NCI-H524 treated with DMSO at 0.1 percent for 48 hours (cell line): ENCODE measurements at places on chromosomes 11 and 22.

DNA sequence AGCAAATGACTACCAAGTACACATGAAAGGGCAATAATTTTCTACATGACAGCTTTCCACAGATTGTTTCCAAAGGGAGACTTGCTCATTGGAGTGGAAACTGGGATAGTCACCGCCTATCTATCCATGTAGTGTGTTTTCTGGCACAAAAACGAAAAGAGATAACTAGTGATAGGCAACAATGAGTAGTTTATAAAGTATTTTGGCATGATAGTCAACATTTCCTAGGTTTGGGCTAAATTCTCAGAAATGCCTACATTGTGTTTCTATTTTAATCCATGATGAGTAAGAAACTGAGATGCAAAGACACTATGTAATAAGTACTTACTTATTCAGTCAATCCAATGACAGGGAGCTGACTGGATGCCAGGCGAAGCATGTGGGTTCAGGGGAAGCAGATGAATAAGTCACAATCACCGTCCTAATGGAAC, 1129.1 kb downstream of the DLG2 start:
- no peak for DNase-seq

- no peak for DNase-seq
Measured at GRCh38 chr11:16604794-16605388, 133.6 kb upstream of the C11orf58 start.

DNA sequence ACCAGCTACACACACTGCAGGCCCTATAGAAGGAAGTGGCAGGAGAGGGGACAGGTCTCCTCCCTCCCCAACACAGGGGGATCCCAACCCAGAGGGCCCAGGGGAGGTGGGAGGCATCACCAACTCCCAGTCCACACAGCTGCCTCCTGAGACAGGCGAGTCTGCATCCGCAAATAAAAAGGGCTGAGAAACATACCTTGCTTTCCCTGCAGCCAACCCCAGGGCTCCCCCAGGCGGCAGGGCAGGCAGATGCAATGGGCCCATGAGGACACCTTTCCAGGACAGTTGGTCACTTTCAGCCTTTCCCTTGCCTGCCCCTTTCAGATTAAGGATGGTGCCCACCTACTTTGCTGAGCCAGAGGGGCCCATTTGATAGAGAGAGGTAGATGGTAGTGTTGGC, 180.0 kb downstream of the BRD1 start:
- no peak for DNase-seq

DNA sequence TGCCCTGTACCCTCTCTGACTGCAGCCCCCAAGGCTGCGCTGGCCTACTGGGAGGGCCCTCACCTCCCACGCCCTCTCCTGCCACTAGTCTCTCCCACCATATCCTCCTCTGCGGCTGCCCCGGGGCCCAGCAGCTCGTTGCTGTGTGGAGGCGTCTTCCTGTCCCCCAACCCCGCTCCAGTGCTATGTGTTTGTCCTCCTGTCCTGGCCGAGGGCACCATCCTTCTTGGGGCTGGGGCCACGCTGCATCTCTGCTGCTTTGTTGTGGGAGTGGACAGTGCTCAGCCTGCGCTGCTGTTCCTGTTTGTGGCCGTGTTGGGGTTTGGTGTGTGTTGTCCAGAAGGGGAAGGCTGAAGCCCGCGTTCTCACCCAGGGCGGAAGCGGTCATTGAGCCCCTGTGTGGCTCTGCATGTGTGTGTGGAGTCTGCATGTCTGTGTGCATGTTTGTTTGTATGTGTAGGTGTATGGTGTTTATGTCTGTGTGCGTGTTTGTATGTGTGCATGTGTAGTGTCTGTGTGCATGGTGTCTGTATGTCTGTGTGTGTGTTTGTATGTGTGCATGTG, 15.7 kb downstream of the TPCN2 start:
- DNase-seq, result no peak

DNA sequence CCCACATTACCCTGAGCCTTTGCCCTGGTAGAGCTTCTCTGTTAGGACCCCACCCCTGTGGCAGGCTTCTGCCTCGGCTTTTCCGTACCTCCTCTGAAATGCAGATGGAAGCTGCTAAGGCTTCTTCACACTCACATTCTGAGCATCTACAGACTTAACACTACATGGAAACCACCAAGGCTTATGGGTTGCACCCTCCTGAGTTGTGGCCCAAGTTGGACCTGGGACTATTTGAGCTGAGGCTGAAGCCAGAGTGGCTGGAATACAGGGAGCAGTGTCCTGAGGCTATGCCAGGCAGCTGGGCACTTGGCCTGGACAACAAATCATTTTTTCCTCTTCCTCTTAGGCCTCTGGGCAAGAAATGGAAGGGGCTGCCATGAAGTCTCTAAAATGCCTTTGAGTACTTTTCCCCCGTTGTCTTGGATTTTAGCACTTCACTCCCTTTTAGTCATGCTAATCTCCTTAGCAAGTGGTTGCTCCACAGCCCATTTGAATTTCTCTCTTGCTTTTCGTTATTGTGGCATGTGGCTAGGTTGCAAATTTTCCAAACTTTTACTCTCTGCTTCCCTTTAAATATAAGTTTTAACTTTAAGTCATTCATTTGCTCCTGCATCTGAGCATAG, 114.8 kb upstream of the FIBIN start:
- DNase-seq, result no peak

- no peak for DNase-seq
Measured at GRCh38 chr11:41245704-41246398, 213.6 kb downstream of the LRRC4C start.

DNA sequence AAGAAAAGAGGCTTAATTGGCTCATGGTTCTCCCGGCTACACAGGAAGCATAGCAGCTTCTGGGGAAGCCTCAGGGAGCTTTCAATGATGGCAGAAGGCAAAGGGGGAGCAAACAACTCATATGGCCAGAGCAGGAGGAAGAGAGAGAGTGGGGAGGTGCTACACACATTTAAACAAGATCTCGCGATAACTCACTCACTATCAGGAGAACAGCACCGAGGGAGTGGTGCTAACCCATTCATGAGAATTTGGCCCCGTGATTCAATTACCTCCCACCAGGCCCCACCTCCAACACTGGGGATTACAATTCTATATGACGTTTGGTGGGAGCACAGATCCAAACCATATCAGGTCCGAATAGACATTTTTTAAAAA, 41.7 kb upstream of the APLNR start:
- DNase-seq, result no peak

DNA sequence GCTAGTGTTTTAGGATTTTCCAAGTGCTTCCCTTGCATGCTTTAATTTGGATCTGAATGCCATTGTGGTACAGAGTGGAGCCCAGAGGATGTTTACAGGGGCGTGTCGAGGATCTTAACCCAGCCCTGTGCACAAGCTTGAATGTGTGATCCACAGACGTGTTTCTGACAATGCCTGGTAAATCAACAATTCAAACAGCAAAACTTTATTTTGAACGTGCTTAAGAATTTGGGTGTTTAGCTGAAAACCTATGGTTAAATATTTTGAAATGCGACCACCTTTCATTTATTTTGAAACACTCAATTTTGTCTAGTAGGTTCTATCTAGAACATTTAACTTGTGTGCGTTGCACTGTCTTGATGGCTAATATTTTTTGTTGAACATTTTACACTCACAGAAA, 1.8 kb downstream of the TUBA8 start:
- no peak for DNase-seq

DNA sequence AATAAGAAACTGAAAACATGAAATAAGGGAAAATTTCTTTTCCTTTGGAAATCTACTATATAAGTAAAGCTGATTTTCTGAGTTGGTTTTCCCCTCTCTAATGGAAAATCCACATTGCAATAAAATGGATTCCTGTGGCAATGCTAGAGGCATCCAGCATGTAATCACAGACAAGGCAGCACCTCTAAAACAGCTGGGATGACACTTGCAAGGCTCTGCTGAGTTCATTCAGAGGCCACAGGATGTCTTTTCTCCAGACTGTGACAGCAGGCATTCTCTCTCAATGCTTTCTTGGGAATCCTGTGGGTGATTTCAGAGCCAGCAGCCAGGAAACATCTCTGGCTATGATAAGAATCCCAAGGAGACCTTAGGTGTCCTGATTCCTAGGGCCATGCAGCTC, 201.3 kb upstream of the BLID start:
- no peak for DNase-seq

DNA sequence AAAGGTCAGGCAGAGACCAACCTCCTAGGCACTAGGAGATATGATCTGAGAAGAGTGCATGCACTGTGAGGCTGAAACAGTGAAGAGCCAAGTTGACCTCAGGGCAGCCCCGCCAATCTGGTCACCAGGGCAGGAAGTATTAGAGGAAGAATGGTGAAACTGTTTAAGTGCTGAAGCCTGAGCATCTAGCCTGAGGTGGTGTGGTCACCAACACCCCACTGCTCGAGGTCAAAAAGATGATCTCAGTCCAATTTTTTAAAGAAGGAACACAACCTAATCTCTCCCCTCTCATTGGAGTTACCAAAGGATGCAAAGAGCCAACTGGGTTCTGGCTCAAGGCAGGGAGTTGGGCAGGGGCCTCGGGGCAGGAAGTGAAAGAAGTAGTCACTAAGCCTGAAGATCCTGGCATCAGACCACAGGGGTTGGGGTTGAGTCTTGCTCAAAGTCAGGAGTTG, 4.0 kb downstream of the APBB1 start:
- DNase-seq, result no peak
